Activated CD4-positive, alpha-beta T cell treated with anti-CD3 and anti-CD28 coated beads, Interleukin-2, Interleukin-4, amounts not matched to agents 100 ng/mL and 50 ng/mL, durations not matched to agents 16 hours and 8 hours (primary cell): ENCODE measurements at places on chromosomes 11 and 22.

- DNase-seq: no peak
These were observed 224.8 kb upstream of the ZBED5 start for GRCh38 chr11:11082646-11083045.

DNA sequence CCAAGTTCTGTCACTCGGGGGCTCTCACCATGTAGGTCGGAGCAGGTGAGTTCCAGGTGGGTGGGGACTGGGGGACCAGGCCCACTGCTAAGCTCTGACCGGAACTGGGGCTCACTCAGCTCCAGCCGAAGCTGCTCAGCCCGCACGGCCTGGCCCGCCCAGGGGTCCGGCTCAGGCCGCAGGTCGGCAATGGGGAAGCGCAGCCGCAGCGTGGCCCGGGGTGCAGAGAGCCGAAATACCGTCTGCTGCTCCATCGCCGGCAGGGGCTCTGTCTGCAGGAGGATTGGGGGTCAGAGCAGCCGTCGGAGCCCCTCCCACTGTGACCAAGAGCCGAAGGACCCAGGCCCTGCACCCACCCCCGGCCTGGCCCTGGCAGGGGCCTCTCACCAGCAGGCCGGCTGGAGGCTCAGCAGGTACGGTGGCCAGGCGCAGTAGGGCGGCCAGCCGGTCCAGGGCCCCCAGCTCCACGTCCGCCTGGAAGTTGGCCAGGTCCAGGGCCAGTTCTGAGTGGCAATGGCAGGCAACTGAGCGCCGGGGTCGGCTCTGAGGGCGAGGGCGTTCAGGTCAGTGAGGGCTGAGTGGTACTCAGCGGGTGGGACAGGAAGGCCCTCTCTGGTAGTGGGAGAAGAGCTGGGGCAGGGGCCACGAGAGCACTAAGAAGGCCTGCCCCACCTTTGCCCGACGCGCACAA is 7.2 kb downstream of the ATG2A start:
- no peak for DNase-seq

DNA sequence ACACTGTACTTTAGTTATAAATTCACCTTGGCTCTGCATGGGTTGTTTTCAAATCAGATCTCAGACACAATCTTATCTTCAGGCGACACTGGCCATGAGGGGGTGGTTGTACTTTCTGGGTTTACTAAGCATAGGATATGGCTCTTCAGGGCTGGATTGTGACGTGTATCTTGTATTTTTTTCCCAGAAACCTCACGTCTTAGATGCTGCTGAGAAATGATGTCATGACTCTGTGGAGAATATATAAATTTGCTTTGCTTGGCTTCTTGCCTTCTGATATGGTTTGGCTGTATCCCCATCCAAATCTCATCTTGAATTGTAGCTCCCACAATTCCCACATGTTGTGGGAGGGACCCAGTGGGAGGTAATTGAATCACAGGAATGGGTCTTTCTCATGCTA is 82.8 kb upstream of the VSTM5 start:
- DNase-seq: no peak

GRCh38 chr11:129331871-129332274 is 43.8 kb upstream of the BARX2 start:
- DNase-seq: peak; percentile 68

- no peak for DNase-seq
These were observed 55.5 kb downstream of the CSNK2A3 start for GRCh38 chr11:11297578-11297977.

DNA sequence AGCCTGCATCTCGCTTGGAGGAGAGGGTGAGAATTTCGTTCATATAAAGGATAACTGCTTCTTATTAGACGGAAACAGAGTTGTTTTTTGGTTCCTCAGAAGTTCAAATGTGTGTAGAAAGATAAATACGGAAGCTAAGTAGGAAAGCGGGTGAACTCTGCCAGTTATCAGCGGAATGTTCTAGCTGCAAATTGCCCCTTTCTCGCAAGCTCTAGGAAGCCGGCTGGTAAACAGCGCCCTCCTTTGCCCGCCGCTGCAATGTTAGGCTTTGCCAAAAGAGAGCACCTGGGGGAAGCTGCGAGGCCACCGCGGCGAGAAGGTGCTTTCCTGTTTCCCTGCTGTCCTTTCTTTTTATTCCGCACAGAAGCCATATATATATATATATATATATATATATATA is 67.0 kb downstream of the IGLL5 start:
- DNase-seq: peak; percentile 11
